Renal pelvis (tissue), 12 donors: ENCODE measurements at places on chromosomes 5 and 9.

- no peak for DNase-seq
Observed at GRCh38 chr9:85262333-85262732, 479.4 kb downstream of the AGTPBP1 start.

DNA sequence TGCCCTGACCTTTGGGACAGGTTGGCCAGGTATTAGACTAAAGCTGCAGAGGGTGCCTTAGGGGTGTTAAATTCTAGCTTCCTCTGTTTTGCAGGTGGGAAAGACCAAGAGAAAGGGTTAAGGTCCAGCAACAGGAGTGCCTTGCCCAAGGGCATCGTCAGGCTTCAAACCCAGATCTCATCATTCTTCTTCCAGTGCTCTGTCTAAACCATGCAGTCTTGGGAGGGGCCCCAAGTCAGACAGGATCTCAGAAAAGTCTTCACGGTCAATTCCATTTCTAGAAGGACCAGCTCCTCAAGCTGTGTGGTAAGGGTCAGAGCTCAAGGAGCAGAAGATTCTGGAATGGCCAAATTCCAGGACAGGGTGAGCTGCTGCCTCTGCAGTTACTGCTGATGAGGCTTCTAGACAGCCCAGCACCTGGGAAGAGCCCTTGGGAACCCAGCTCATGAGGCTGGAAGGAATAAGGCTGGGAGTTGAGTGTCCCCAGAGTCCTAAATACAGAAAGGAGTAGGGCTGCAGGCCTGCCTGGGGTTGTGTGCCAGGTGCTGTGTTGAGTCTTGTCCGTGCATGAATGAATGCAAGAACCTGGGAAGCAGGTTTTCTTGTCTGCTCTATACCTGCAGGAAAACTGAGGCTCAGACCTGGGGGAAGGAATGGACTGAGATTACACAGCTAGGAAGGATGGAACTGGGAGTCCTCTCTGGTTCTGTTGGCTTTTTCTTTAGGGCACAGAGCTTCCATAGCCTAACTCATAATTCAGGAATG is 69.3 kb downstream of the WWC1 start:
- no peak for DNase-seq

DNA sequence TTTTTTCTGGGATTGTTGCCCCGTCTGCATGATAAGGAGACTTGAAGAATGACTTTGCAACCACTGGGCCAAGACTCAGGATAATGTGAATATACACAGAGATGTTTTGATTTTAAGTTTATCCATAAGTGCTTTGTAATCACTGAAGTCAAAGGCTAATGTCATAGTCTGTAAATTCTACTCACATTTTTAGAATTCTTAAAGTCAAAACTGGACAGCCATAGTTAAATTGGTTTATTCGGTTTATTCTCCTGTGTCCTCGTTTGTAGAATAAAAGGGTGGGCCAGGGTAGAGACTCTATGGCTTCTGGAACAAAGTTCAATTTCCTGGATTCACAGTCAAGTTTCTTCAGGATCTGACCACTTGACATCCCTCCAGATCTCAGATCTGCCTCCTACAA is 327.7 kb upstream of the TNC start:
- peak; percentile 59 for DNase-seq

GRCh38 chr5:95063492-95063891 is 221.4 kb downstream of the MCTP1 start:
- DNase-seq: no peak

DNA sequence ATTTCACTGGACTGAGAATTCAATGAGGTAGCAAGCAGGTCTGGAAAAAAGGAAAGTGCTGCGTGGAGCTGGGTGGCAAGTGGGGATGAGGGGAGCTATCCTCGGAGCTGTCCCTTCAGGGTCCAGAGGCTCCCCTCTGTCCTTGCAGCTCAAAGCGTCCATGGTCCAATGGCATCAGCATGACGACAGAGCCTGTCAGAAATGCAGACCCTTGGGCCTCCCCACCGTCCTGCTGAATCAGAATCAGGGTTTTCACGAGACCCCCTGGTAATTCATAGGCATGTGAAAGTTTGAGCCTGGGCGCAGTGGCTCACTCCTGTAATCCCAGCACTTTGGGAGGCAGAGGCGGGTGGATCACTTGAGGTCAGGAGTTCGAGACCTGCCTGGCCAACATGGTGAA is 5.5 kb downstream of the HIGD2A start:
- no peak for DNase-seq
